ENCODE measurements at places on chromosomes 11 and 22.

- no peak for DNase-seq
Observed at GRCh38 chr11:79942646-79943045, 501.8 kb upstream of the TENM4 start.

DNA sequence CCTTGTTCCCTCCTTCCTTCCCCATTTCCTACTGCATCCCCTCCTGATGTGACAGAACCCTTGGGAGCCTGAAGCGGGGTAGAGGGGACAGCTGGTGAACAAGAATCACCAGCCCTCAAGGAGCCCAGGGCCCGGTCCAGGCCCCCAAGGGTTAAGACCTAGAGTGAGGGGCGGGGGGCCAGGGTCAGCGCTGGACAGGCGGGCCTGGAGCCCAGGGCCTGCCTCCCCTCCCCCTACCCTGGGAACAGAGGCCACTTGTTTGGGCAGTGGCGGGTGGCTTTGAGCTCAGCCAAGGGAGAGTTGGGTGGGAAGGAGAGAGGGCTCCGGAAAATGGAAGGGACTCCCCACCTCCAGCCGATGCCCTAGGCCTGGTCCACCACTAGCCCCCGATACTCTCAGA lies 2.1 kb downstream of the ARAP1 start:
- no peak for DNase-seq

DNA sequence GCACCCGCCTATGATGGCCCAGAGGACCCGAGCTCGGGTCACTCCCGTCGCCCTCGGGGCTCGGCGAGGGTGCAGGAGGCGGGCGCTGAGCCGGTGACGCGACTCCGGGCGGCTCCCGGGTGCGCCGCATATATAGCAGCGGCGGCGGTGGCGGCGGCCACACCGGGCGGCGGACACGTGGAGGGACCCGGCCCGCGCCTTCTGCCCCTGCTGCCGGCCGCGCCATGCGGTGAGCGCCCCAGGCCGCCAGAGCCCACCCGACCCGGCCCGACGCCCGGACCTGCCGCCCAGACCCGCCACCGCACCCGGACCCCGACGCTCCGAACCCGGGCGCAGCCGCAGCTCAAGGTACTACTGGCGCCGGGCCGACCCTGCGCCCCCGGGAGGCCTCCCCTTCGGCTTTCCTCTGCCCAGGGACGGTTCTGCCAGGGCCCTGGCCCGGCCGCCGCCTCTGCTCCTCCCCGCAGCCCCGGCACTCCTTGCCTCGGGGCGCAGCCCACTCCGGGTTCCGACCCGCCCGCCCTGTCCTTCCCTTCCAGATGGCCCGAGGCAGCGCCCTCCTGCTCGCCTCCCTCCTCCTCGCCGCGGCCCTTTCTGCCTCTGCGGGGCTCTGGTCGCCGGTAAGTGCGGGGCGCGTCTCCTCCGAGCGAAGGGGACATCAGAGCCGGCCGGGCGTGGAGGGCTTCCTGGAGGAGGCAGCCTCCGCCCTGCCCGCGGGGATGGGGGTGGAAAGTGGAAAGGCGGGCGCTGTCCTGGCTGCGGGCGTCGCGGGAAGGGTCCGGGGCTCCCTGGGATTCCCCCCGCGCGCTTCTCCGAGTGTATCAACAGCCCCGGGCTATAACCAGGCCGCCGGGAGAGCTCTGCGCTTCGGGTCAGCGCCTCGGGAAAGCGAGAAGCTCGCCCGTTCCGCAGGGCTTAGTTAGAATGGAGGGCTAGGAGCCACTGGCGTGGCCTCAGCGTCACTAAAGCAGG lies at the start of gene GAL:
Gene GAL (plus strand): TSS at position 160 of the 972 bp plus-strand sequence. CDS start 380 bp downstream, at position 540.
- DNase-seq: no peak

- DNase-seq: no peak
Observed at GRCh38 chr11:72730737-72731136, 21.5 kb downstream of the ARAP1 start.

- no peak for DNase-seq
Observed at GRCh38 chr22:45270095-45271020, 14.4 kb upstream of the UPK3A start.

GRCh38 chr11:28228196-28228895 lies 120.2 kb downstream of the METTL15 start:
- DNase-seq: no peak

GRCh38 chr22:31530823-31531195 lies 34.5 kb downstream of the SFI1 start:
- no peak for DNase-seq

- peak; percentile 88 for DNase-seq
Observed at GRCh38 chr22:39287076-39287725, 32.2 kb downstream of the RPL3 start.

- DNase-seq: no peak
Observed at GRCh38 chr11:58301576-58301975, 33.5 kb upstream of the OR10W1 start.

DNA sequence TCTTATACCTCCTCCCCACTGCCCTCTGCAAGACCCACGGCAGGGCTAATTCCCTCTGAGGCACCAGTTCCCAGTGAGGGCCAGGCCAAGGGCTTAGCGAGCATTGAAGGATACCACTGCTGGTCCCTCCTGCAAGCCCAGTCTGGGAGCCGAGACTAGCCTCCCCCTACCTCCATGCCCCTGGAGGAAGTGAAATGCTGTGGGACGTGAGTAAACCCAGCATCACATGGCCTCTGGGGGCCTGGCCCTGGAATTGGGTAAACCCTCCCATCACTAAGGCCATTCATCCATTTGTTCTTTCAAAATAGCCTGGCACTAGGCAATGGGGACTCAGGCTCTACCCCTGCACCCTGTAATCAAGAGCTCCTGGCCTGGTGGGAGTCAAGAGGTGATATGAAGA lies 24.7 kb downstream of the ARAP1 start:
- DNase-seq: no peak

- DNase-seq: no peak
Observed at GRCh38 chr22:43244402-43244801, 57.5 kb upstream of the TTLL12 start.

GRCh38 chr11:13114566-13115379 lies 105.7 kb downstream of the RASSF10 start:
- peak; percentile 26 for DNase-seq

- peak; percentile 42 for DNase-seq
Observed at GRCh38 chr11:96341211-96342013, 1.6 kb downstream of the MAML2 start.

- DNase-seq: no peak
Observed at GRCh38 chr11:88704485-88704884, 361.3 kb downstream of the GRM5 start.

DNA sequence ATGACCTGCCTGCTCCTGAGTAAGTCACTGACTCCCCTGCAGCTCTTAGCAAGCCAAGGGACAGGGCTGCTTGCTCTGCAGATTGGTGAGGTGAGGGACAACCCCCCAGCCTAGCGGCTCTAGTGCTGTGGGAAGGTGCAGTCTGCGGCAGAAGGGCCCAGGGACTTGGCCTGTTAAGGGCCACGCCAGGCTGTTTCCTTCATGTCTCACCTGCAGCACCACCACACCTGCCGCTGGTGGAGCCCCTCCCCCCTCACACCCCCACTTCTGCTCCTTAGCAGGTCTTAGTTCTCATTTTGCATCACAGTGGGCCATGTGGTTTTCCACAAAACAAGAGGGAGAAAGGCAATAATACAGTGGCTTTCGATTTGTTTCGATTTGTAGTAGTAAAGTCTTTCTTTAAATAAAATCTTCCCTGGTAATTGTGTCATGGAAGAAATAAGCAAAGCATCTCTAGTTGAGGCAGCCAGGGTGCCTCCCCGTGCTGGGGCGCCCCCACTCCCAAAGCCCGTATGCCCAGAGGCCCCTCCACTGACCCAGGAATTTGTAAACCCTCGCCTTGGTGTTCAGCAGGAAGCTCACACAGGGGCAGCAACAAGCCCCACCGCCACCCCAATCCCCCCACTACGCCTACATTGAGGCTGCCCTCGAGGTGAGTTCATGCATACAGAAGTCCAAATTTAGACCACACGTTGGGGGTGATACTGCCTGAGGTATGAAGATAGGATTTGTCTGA lies 86.5 kb upstream of the CLDN5 start:
- DNase-seq: no peak

- DNase-seq: no peak
Observed at GRCh38 chr22:28883917-28884746, 760 bp downstream of the ZNRF3 start.
